ENCODE measurements at places on chromosomes 6 and 20.

DNA sequence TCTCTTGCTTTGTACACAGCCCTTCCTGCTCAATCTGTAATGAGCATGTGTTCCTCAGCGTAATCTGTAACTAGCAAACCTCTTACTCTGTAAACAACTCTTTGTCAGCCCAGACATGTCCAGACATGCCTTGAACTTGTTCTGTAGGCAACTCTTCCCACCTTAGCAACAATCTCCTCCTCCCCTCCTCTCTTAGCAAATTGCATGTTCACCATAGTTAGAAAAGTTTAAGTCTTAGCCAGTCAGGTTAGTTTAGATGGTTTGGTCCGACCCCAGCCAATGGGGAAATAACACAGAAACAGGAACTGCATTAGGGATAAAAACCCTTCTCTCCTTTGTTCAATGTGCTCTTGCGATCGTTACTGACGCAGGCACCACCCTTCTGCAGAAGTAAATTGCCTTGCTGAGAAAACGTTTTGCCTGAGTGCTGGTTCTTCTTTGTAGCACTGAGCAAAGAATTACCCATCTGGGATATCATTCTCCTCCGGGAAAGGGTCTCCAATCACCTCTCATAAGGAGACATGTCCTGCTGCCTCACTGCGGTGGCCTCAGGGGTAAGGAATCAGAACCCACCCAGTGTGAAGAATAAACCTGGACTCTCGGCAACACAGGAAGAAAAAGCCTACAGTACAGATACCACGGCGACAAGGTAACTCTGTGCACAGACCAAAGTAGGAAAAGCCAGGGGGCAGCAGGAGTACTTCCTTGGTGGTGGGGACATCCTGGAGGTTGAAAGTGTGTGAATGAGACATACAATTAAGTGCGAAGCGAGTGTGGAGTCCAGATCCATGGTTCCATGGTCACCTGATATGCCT is 26.2 kb downstream of the PLN start:
- no peak for DNase-seq

GRCh38 chr6:170134471-170135440 is 156.1 kb downstream of the DLL1 start:
- no peak for DNase-seq

DNA sequence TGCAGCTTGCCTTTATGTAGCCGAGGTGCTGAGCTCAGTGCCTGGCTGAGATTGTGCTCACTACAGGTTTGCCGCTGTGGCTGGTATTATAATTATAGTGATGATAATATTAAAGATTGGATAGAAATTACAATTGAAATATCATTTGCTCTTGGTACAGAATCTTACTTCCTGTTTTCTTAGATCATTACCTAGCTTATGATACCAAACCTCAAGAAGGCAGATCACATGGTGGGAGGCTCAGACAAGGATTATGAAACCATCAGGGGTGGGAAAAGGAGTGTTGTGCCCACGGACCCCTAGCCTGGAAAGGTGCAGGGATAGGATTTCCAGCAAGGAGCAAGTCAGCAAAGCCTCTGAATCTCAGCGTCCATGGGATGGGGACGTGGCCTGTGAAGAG is 70.6 kb downstream of the IGF2R start:
- DNase-seq, result no peak

DNA sequence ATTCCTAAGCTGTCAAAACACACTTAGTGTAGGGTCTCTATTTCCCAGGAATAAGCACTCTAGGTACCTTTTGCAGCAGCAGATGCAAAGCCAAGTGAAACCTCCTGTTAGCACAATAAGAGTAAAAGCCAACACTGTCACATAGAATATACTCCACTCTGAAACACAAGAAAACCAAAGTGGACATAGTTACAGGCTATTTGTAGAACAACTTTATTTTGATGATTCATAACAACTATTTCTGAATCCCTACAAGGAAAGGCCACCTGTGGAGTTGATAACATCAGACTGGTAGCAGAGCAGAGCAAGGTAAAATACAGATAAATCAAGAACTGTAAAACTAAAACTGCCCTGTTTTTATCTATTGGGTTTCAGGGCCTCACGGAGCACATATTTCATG is 59.7 kb downstream of the ALDH5A1 start:
- DNase-seq, result no peak

DNA sequence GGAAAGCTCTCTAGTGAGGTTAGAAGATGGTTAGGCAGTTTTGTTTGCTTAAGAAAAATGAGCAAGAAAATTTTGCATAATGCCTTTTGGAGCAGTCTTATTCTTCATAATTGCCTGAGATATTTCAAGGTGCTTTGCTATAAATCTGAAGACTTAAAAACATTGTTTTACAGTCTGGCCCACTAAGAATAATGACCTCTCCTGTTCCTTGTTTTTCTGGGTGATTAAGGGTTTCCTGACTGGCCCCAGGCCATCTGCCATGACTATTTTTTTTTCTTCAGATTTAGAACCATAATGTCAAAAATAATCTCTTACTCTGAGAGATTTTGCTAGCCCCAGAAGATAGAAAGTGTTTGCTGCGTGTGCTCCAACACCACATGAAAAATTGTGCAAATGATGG is 72.3 kb upstream of the CENPW start:
- no peak for DNase-seq

GRCh38 chr6:121896771-121897170 is 461.3 kb downstream of the GJA1 start:
- DNase-seq, result no peak

GRCh38 chr6:39938773-39939654 is 4.8 kb upstream of the MOCS1 start:
- DNase-seq, result no peak

GRCh38 chr6:170255426-170256125 is 35.3 kb downstream of the DLL1 start:
- DNase-seq, result no peak

DNA sequence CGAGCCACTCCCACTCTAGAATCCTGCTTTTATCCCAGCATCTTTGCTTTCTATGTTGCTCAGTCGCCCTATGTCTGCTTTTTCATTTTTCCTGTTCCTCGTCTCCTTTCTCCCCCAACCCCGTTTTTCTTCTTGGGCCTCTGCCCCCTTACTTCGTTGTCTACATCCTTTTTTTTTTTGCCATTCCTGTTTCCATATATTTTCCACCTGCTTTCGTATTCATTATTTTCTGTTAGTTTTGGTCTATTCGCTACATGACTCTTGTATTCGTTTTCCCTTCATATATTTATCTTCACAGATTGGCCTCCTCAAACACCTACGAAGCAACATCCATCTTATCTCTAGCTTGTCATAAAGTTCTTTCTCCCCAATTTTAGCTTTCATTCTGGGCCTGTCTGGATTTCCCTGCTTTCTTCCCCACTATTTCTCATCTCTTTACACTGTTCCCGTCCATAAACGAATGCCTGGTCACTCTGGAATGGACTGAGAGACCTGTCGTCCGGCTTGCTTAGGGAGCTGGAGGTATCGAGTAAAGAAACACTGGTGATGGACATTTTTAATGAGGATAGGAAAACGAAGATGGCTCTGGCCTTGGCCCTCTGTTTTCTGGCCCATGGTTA is 915 bp downstream of the PRRC2A start:
- DNase-seq, result no peak

DNA sequence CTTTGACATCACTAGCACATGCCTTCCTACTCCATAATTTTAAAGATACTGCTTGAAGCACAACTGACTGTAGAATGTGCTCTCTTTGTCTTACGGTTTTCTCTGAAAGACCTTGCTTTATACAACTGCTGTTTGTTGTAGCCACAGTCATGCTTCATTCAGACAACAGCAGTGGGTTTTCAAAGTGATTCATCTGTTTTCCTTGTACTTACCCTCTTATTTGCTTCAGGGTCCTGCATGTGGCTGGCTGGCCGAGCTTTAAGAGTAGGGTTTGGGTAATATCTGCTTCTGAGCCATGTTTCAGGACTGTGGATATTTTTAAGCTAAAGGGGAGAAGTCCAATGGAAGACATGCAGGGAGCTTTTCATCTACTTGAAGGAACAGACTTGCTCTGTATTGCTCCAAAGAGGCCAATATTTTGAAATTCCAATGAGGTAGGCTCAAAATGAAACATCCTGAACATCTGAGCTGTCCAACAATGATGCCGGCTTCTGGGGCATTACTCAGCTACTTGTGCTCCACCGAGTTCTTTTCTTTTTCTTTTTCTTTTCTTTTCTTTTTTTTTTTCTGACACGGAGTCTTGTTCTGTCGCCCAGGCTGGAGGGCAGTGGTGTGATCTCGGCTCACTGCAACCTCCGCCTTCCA is 160.2 kb upstream of the SGK1 start:
- no peak for DNase-seq

GRCh38 chr6:498795-499231 is 107.3 kb downstream of the IRF4 start:
- DNase-seq, result no peak

- DNase-seq, result no peak
Measured at GRCh38 chr6:64680446-64680845, 1026.6 kb downstream of the EYS start.

DNA sequence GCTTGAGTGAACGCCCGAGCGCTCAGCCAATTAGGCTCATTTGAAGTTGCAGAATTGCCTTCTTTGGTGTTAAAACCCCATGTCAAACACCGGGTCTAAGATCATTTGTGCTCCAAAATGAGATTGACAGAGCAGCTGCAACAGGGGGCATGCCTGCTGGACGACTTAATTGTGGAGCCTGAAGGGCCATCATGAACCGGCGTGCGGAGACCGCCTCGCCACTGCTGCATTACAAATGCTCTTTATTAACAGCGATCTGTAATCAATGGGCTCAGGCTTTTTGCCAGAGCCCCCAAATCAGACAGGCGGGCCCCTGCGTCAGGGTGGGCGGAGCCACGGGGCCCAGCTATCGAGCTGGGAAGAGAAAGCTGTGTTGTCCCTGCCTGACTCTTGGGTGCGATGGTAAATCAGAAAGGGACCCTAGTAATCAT is 183.2 kb downstream of the SIM1 start:
- DNase-seq, result no peak

DNA sequence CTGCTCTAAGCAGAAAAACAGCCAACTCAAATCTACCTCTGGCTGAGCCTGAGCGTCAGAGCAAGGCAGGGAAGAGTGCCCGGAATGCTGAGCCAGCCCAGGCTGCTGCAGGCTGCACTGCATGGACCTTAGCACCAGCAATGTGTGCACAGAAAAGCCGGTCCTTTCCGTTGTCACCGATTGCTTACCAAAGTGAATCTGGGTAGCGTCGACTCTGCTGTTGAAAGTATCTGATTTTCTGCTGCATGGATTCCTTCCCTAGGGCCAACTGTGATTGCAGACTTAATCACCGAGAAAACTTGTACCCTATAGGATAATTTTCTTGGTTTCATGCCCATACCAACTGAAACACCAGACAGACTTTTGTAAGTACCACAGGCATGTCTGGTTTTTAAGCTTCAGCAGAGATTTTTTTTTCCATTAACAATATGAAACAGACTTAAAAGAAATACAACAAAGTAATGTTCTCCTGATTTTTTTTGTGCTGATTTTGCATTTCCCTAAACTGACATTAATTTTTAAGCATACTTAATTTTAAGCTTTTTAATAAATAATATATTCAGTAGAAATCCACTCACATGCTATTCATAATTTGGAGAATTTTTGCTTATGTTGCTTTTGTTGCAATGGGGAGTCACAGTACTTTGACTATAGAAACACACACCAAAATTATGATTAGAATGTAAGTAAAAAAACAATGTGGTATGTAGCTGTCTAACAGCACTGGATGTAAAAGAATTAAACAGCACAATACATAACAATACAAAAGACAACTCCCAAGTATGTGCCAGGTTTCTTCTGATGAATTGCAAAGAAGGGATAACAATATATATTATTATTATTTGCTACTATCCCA is 218.0 kb downstream of the THBS2 start:
- no peak for DNase-seq

DNA sequence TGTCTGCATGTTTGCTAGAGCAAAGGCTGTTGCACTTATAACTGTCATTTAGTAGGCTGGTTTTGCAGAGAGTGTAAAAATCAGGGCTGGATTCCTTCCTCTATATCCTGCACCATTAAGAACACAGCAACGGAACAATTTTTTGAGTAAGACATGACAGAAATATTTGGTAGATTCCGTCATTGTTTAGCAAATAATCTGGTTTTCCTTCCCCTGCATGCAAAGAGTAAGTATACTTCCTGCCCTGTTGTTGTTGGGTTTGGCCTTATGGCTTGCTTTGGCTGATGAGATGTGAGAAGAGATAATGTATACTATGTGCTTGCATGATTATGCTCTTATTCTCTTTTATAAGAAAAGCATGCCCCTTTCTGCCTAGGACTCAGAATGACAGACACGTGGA is 23.8 kb downstream of the MANEA start:
- no peak for DNase-seq

GRCh38 chr6:53320964-53321363 is 27.8 kb downstream of the ELOVL5 start:
- DNase-seq, result no peak

DNA sequence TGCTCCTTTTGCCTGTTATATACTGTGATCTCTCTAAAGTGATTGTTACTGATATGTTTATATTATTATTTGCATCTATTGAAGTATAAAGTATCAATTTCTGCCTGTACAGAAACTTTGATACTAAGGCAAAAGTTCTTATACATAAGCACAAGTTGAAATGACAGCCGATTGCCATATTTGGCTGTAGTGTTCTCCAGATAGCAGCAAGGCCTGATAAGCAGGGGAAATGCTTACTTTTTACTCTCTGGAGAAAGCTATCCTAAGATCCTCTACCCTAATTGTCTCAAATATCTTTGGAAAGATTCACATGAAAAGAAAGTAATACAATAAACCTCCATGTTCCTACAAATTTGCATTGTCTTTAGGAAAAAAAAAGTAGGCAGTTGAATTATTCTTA is 31.4 kb downstream of the SENP6 start:
- no peak for DNase-seq

GRCh38 chr6:77030929-77031674 is 432.2 kb downstream of the HTR1B start:
- DNase-seq, result no peak

- DNase-seq, result no peak
Measured at GRCh38 chr20:33025318-33025876, 6.1 kb upstream of the BPIFB6 start.

DNA sequence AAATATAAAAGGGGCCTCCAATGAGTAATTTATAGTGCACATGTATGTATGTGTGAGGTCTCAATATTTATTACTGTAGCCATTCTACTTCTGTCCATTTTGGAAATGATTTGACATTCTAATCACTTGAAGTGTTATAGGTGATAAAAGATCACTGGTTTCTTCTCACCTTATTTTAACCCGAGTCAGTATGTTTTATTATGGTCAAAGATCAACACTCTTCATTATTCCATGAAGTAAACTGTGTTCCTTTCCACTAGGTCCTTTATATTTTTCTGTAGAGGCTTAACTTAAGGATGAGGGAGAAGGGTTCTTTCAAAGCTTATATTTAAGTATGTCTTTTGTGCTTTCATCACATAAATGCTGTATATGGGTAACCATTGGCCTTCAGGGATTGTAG is 47.2 kb downstream of the FAM83B start:
- no peak for DNase-seq

- DNase-seq, result no peak
Measured at GRCh38 chr6:44869321-44869897, 458.7 kb upstream of the RUNX2 start.

- DNase-seq, result no peak
Measured at GRCh38 chr6:80010288-80010687, 5.8 kb downstream of the TTK start.

GRCh38 chr6:29625337-29625930 is 7.5 kb downstream of the GABBR1 start:
- DNase-seq, result no peak

GRCh38 chr20:17568972-17569521 is 828 bp upstream of the DSTN start:
- no peak for DNase-seq
